ENCODE measurements at places on chromosomes 1 and 21.

DNA sequence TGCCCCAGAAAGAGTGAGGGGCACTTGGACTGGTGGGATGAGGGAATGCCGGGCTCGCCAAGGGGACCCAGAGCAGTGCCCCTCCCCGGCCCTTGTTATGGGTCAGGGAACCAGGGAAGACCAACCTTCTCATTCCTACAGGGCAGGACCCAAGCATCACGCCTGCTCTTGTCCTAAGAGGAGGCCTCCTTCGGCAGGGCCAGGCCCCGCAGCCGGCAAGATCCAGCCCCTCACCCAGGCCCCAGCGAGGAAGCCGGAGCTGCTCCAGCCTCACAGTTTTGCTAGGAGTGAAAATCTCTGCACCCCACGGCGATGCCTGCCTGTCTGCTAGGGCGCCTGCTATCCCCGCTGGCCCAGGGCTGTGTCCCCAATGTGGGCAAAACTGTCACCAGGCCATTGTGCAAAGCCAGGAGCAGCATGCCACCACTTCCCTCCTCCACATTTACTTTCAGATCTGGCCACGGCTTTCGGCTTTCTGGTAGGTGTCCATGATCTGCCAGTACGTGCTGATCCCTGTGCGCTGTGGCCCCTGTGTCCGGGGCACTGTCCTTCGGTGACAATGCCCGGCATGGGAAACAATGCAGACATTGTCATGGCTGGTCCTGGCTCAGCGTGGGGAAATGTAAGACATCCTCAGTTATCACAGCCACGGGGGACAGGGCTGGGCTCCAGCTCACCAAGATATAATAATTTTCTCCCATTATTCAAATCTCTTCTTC is 9.6 kb downstream of the ACTRT2 start:
- DNase-seq, result no peak

- peak; percentile 12 for DNase-seq
These were observed 82.6 kb upstream of the CCDC190 start for GRCh38 chr1:162943622-162944021.

DNA sequence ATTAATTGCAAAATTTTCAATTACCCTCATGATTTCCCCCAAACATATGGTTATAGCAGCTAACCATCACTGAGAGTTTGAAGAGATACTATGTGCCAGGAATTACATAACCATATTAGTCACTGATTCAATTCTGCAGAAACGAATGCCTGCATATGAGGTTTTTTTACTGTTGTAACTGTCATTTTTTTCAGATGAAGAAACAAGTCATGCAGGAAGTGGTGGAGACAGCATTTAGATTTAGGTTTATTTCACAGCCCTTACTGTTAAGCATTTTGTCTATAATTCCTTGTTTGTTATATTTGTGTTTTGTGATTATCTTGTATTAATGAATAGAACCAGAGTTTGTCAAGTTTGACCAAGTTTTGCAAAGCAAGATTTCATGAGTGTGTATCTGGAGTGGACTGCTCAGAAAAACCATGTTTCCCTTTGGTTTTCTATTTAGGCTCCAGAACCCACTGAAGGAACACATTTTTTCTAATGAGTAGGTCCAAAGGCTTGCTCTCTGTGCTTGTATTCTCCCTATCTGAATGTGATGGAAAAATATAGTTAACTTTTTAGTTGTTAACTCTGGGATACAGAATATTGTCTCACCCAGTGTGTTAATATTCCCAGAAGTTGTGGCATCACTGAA is 308.5 kb upstream of the ADAMTS5 start:
- peak; percentile 86 for DNase-seq

GRCh38 chr1:34739613-34740012 is 15.2 kb upstream of the GJB5 start:
- DNase-seq, result no peak

DNA sequence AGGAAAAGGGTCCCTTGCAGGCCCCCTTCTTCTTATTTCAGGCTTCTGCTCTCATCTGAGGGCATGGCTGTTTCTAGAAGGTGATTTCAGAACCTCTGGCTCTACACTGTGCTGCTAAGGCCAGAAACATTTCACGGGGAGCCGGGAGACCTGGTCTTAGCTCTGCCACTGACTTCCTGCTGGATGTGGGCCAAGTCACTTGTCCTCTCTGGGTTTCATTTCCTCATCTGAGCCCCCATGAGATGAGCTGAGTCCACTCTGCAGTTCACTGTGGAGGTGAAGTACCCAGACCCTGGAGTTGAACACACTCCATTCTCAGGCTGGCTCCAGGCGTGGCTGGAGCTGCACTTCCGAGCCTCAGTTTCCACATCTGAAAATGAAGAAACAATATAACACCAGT is 2.1 kb downstream of the PADI1 start:
- no peak for DNase-seq

DNA sequence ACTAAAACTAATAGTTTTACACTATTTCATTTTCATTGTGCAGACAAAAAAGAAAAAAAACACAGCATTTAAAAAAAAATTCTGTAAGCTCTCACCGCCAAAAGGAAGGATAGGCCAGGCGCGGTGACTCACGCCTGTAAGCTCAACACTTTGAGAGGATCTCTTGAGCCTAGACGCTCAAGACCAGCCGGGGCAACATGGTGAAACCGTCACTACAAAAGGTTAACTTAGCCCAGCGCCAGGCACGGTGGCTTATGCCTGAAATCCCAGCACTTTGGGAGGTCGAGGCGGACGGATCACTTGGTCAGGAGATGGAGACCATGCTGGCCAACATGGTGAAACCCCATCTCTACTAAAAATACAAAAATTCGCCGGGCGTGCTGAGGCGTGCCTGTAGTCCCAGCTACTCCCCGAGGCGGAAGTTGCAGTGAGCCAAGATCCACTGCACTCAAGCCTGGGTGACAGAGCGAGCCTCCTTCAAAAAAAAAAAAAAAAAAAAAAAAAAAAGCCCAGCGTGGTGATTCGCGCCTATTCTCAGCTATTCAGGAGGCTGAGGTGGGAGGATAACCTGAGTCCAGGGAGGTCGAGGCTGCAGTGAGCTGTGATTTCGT is 14.3 kb upstream of the SPEN start:
- peak; percentile 70 for DNase-seq

GRCh38 chr21:33963848-33964555 is 48.4 kb upstream of the ATP5PO start:
- no peak for DNase-seq

Data from amniotic epithelial cell (primary cell).